Effector memory CD8-positive, alpha-beta T cell (primary cell): ENCODE measurements at places on chromosomes 12 and 14.
A peak's percentile ranks its signal among the peaks of the same experiment; 100 is the strongest.

DNA sequence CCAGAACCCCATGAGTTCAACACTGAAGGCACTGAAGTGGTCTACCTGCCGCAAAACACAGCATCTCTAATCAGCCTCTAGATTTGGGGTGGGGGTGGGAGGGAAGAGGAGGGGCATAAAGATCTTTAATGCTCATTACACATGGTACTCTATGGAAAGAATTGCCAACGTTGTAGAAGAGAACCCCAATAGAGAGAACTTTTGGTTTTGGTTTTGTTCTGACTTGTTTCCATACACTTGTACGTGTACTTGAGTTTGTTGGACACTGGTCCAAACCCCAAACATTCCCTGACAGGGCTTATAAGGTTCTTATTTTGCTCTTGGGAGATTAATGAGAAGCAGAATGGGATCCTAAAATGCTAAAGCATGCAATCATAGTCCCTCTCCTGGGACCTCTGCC, 31.0 kb downstream of the GNPTAB start:
- no peak for DNase-seq

DNA sequence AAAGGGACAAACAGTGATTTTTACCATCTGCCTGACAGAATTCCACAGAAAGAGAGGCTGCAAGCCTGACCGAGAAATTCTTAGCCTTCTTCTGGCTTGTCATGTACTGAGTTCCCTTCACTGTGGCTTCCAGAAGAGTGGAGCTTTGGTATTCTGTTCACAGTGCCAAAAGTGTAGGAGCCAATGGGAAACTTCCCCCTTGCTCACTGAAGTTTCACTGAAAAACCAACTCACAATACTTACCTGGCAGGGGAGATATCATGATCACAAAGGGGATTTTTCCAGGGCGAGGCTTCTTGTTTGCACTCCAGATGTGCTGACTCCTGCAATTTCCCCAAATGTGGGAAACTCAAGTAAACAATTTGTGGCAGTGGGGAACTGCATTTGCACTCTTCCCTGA, 31.7 kb upstream of the MMP19 start:
- DNase-seq = no peak

GRCh38 chr14:104274806-104275205, 136.4 kb downstream of the KIF26A start:
- no peak for DNase-seq

DNA sequence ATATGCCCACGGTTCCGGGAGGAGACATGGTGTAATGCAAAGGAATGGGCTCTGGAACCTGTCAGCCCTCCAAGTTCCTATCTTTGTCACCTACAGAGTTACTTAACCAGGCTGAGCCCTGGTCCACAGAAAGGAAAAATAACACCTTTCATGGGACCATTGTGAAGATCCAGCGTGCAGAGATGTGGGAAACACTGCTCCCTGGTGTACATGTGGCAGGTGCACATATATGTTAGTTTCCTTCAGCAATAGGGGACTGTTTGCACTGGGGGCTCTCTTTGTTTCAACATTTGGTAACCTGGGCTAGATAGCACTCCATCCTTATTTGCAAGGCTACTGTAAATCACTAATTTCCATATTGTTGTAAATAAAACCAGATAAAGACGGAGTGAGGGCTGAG, 72.3 kb downstream of the ANO2 start:
- DNase-seq = no peak

DNA sequence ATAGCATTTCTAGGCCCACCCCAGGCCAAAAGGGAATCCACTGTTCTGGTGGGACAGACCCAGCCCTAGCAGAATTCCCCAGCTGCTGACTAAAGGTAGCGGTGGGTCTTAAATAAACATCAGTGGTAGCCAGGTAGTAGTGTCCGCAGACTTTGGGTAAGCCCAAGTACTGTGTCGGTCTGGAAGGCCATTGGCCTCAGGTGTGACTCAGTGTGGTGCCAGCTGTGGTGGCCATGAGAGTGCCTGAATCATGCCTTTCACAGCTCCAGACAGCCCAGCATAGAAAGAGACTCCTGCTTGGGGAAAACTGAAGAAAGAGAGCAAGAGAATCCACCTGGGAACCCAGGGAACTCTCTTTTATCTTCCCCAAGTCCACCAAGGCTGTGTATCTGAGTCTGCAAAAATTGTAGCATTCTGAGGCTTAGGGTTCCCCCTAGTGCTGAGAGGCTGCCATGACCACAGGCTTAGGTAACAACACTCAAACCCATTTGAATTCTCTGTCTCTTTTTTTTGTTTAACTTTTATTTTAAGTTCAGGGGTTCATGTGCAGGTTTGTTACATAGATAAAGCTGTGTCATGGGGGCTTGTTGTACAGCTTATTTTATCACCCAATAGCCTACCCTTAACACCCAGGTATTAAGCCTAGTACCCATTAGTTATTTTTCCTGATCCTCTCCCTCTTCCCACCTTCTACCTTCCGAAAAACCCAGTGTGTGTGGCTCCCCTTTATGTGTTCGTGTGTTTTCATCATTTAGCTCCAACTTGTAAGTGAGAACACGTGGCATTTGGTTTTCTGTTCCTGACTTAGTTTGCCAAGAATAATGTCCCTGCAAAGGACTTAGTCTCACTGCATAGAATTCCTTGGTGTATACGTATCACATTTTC, 16.7 kb upstream of the CD163L1 start:
- DNase-seq = peak; percentile 29

DNA sequence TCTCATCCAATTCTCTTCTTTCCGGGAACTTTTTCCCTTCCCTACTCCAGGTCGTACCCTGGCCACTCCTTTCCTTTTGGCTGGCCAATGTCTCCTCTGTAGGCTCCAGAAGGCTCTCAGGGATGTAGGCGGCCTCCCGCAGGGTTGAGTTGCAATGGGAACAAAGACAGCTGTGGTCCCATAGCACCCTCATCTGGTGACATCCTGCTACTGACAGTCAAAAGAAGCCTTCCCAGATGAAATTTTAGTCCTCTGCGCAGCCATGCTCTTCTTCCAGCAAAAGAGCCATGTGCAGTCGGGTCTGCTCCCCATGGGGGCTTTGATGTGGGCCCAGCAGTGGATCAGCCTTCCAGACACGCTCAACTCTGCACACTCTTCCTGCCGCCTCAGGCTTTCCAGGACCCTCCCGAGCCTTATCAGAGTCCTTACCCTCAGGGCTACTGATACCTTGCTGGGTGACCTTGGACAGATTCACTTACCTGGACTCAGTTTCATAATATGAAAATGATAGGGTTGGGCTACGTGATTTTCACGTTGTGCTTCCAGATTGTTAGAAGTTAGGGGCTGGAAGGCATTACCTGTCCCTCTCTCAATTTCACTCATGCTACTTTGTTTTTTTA, 5.5 kb upstream of the CELA1 start:
- DNase-seq = peak; percentile 37

- no peak for DNase-seq
These were observed 62.3 kb upstream of the CCDC175 start for GRCh38 chr14:59638885-59639284.

- no peak for DNase-seq
These were observed 34.1 kb upstream of the CIT start for GRCh38 chr12:119911182-119911581.

DNA sequence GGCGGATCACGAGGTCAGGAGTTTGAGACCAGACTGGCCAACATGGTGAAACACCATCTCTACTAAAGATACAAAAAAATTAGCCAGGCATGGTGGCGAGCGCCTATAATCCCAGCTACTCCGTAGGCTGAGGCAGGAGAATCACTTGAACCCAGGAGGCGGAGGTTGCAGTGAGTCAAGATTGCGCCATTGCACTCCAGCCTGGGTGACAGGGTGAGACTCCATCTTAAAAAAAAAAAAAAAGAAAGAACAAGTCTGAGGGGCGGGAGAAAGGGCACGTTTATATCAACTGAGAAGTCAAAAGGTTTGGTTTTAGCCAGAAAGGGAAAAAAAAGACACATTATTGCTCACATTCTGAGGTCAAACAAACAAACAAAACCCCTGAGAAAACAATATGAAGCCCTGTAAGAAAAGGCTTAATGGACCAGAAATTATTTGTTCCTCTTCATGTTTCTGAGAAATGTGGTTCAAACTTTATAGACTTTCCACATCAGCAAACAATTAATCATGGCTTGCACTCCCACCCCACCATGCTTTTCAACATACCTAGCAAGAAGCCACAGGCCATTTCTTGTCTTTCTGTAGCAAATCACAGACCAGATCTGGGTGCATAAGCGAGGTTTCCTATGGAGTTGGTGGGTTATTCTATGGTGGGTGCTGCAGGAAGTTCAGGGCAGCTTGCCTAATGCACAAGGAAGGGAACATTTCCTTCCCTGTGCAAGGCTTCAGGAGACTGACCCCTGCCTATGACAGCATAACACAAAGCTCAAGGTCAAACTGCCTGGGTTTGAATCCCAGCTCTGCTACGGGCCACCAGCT, 80.1 kb downstream of the SSPN start:
- DNase-seq = no peak

- DNase-seq = no peak
These were observed 28.1 kb downstream of the BTBD7 start for GRCh38 chr14:93304771-93305170.

GRCh38 chr12:48764521-48764920, 24.4 kb downstream of the ADCY6 start:
- no peak for DNase-seq
